Spinal cord (tissue), 10 donors: ENCODE measurements at places on chromosomes 7 and 10. TPM values are rescaled to one million over a fixed set of nuclear protein-coding genes. Genes with fewer than 3 reads are reported as not detected.

Gene TMEM225B
- 0.20 TPM for total RNA-seq

Gene FRG2B
- total RNA-seq, result not detected

Gene WASL
- total RNA-seq, result 40.3 TPM

Gene RFC2
- 29.5 TPM for total RNA-seq

Gene BRAT1
- total RNA-seq, result 32.7 TPM

Gene MDFIC
- total RNA-seq, result 94.8 TPM

Gene NPC1L1
- 0.10 TPM for total RNA-seq

Gene ZNF727
- 1.5 TPM for total RNA-seq

Gene ACBD7
- total RNA-seq, result 32.0 TPM

Gene GATAD1
- 38.7 TPM for total RNA-seq

Gene ODAD2
- 6.8 TPM for total RNA-seq
